Stimulated activated CD4-positive, alpha-beta T cell treated with anti-CD3 and anti-CD28 coated beads, Interleukin-1b, Interleukin-23, amount 100 ng/mL, for 48 hours (primary cell): ENCODE measurements at places on chromosomes 7 and 10.

GRCh38 chr10:110162741-110163145 lies 44.7 kb upstream of the MXI1 start:
- DNase-seq = no peak

GRCh38 chr10:97048649-97049427 lies 136.9 kb downstream of the SLIT1 start:
- no peak for DNase-seq

- DNase-seq = no peak
Observed at GRCh38 chr7:48703466-48703865, 220.9 kb upstream of the CDC14C start.

DNA sequence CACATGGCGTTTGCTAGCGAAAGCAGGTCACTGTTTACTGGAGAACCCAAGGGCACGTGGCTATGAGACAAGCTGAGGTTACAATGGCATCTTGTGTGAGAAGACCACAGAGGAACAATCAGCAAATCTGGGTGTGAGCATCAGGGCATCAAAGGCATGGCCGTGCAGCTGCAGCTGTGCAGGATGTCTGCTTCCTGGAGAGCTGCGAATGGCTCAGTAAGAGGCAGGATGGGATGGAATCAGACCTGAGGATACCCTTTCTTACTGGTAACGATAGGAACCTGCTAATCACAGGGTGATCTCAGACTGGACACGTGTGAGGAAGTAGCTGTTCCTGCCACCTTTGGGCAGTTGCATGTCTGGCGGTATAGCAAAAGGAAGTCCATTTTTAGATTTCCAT lies 119.5 kb downstream of the RNF216 start:
- DNase-seq = no peak

DNA sequence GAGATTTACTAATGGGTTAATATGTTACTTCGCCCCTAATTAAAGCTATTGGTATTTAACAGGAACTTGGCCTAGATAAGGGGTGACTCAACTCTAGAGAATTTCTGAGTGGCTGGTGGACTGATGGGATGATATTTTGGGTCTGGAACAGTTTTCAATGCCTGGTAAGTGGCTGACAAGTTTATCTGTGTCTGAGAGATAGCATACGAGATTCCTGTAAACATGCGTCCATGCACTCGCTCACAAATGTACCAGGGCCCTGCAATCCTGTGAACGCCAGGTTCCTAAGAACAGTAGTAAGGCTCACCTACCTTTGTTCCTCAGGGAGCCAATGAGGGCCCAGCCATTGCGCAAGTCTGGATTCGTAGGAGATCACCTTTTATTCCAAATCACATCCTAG lies 683.8 kb upstream of the ANKRD30A start:
- DNase-seq = no peak

- peak; percentile 38 for DNase-seq
Observed at GRCh38 chr10:33334805-33335550, 511 bp upstream of the NRP1 start.

GRCh38 chr10:77533887-77534278 lies 103.7 kb downstream of the KCNMA1 start:
- no peak for DNase-seq

GRCh38 chr7:6026011-6026819 lies 5.0 kb upstream of the ANKRD61 start:
- peak; percentile 64 for DNase-seq

- peak; percentile 82 for DNase-seq
Observed at GRCh38 chr7:139340808-139341057, 404 bp upstream of the FMC1 start.

DNA sequence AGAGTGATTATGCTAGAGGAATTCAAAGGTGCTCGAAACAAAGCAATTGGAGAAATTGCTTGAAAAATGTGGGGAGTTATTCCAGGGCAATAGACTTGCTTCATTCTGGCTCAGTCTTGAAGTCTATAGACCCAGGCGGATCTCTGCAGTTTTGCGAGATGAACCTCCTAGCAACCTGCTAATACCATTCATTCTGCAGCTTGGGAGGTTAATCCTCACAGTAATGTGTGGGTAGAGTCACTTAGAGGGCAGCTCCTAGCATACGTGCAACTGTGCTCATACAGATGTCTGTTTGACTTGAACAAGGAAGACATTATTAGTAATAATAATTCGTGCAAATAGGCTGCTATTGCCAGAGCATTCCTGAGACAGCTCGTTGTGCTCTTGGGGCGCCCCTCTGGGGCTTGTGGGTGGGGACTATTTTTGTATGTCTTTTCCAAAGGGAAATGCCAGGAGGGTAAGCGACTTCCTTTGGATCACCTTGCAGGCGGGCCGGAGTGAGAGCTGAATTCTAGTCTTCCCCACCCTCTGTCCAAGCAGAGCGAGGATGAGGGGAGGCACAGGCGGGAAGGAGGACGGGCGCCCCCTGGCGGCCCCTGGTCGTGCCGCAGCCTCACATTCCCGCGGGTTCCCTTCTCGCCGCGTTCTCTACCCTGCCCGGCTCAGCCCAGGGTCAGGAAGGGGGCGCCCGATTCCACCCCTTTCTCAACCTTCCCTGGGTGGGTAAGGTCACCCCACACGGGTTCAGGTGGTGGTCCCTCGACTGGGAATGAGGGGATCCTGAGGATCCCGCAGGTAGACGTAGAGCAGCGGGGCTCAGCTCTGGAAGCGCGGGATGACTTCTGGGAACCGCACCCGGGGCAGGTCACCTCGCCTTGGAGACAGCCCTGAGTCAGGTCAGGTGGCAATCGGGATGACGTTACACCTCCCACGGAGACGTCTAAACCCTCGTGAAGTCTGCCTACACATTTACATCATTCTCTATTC lies 241.5 kb downstream of the PHTF2 start:
- peak; percentile 32 for DNase-seq

DNA sequence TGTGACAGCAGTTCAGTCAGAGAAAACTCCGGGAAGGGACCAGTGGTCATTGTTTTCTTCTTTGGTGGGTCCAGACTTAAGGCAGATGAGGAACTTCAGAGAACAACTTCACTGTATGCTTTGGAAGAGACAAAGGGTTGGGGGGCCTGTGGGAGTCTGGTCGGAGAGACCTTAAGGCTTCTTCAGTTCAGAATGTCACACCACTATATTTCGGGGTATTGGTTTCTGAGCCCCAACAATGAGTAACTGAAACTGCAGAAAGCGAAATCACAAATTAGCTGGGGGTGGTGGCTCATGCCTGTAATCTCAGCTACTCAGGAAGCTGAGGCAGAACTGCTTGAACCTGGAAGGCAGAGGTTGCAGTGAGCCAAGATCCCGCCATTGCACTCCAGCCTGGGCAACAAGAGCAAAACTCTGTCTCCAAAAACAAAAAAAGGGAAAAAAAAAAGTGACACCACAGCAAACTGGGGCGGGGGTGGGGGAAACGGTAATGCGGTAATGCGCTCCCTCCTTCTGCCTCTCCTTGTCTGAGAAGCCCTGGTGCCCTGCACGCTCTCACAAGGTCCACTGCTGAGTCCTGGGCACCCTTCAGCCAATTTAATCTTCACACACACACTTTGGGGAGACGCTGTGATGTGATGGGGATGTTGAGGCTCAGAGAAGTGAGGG lies 2.2 kb upstream of the ADIRF start:
- DNase-seq = peak; percentile 32

DNA sequence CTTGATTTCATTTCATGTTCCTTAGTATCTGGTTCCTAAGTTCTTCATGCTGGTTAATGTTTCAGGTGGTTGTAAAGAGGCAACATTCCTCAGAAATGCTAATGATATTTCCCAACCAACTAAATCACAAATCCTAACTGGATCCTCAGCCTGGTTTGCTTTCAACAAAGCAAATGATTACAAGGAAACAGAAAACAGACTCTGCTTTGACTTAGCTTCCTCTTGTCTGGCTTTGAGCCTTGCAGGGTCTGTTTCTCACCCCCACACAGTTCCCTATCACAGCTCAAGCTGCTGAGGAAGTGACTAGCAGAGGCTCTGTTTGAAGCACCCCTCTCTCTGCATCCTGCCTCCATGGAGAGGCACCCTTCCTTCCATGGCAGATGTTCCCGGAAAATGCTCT lies 130.2 kb upstream of the CTTNBP2 start:
- DNase-seq = no peak

GRCh38 chr10:62639144-62639543 lies 165.4 kb upstream of the ADO start:
- DNase-seq = no peak

DNA sequence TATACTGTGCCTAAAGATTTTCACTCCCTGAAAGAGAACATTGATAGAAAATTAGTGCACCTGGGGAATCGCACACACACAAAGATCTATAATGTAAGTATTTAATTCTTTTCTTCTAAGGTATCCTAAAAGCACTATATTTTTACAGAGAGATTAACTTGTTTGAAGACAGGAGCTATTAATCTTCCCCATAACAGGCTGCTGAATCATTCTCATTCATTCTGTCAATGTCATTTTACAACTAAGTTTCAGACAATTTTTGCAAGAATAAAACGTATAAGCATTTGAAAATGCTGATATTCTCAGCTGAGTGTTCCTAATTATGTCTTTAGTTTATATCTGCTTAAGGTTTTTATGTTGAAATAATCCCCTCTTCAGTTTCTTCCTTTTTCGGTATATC lies 776.7 kb downstream of the NXPH1 start:
- no peak for DNase-seq

GRCh38 chr7:22990588-22990949 lies 23.4 kb downstream of the HYCC1 start:
- no peak for DNase-seq

GRCh38 chr7:214410-215212 lies 22.2 kb downstream of the FAM20C start:
- no peak for DNase-seq

- no peak for DNase-seq
Observed at GRCh38 chr7:74380720-74381119, 73.0 kb upstream of the GTF2IRD1 start.

GRCh38 chr10:21526188-21526859 lies 842 bp upstream of the SKIDA1 start:
- peak; percentile 49 for DNase-seq

- DNase-seq = no peak
Observed at GRCh38 chr10:56296618-56297017, 64.4 kb downstream of the ZWINT start.

DNA sequence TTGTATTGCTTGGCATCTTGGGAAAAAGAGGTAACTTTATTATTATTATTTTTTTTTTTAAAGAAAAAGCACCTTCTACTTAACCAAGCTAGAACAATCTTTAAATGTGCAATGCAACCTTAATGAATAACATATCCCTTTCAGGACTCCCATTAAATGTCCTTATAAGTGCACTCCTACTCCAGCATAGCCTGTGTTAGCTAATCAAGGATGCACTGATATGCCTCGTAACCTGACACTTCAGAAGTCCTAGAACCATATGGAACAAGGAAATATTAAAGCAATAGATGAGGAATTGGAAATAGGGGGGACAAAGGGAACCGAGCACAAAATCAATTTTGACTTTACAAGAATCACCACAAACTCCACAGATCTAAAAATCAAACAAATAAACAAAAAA lies 522.4 kb downstream of the PARD3 start:
- no peak for DNase-seq

DNA sequence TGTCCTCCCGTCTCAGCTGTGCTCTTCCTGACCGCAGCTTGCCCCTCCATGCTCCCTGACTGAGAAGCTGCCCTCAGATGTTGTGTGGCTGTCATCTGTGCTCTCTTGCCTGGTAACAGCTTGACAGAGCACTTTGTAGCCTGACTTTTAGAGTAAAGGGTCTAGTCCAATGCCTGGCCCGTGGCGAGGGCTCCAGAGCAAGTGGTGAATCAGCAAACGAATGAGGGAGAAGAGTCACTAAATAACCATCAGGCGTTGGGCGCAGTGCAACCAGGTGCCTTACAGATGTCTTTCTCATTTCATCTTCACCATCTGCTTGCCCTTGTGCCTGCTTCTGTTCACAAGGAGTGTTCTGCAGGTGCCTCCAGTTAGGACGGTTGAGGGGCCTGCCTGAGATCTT lies 45.6 kb downstream of the MKI67 start:
- no peak for DNase-seq

GRCh38 chr10:131742500-131742951 lies 158.3 kb upstream of the PPP2R2D start:
- no peak for DNase-seq
